Activated CD8-positive, alpha-beta memory T cell treated with anti-CD3 and anti-CD28 coated beads, Interleukin-2, amount 10 ng/mL, durations not matched to agents 7 days and 5 days (primary cell): ENCODE measurements at places on chromosomes 2 and 18.

- DNase-seq = no peak
These were observed 251.9 kb downstream of the GRB14 start for GRCh38 chr2:164369366-164369765.

- no peak for DNase-seq
These were observed 119.4 kb downstream of the PARD3B start for GRCh38 chr2:204664708-204665121.

- DNase-seq = no peak
These were observed 66.7 kb downstream of the NXPH2 start for GRCh38 chr2:138713504-138713903.

GRCh38 chr2:127620866-127621265 is 25.1 kb upstream of the GPR17 start:
- DNase-seq = no peak

GRCh38 chr2:1656961-1657841 is 87.1 kb downstream of the PXDN start:
- DNase-seq = no peak

DNA sequence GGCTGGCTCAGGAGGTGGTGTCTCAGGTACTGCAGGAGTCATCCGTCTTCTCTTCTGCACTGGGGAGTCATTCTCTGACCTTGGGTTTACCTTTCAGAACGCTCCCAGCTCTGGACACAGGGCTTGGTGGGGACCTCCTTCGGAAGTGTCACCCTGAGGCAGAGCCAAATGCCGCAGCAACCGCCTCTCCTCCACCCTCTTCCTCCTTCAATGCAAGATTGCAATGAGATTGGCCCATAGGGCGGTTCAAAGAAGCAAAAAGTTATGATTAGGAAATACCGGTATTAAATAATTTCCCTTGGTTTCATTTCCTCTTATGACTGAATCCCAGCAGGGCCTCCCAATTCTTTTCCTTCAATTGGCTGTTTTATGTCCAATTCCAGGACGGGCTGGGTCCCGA is 178.8 kb downstream of the ACKR3 start:
- peak; percentile 19 for DNase-seq

DNA sequence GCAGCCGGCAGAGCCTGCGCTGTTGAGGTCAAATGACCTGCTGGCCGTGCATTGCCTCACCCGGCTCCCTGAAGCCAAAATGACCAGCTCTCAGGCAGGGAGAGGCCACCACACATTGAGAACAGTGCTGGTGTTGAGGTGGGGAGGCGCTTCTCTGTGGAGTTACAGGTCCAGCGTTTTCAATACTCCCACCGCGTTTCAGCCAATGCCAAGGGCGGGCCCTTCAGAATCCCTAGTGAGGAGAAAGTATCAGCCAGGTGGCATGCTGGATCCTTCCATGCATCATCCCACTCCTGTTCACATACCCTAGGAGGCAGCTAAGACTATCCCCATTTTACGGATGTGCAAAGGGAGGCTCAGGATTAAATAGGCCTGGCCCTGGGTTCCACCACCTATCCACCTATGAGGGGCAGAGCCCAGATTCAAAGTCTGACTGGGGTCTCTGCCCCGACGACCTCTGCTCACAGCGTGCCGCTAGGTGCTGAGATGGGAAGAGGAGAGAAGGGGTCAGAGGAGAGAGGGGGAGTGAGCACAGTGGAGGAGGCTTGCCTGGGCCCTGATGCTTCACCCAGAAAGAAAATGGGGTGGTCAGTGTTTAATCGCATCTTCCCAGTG is 137.6 kb upstream of the ID2 start:
- DNase-seq = no peak

DNA sequence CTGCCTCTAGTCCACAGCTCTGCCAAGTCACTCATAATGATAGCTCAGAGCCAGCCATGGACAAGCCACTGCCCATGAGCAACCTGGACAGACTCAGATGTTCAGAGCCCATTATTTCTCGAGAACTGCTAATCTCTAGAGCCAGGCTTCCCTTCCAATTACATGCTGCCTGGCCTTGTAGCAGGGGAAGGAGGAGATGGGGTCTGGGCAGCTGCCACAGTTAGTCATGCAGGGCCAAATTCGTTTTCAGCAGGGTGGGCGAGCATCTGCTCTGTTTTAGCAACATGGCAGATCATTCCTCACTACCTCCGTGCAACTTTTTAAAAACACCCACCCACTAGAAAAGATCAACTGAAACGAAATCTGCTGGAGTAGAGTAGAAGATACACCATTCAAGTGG is 141.8 kb downstream of the MYO5B start:
- no peak for DNase-seq
